Stimulated activated CD4-positive, alpha-beta T cell treated with anti-CD3 and anti-CD28 coated beads, Interleukin-4, amount 100 ng/mL, for 4 hours (primary cell): ENCODE measurements at places on chromosomes 2 and 18.

DNA sequence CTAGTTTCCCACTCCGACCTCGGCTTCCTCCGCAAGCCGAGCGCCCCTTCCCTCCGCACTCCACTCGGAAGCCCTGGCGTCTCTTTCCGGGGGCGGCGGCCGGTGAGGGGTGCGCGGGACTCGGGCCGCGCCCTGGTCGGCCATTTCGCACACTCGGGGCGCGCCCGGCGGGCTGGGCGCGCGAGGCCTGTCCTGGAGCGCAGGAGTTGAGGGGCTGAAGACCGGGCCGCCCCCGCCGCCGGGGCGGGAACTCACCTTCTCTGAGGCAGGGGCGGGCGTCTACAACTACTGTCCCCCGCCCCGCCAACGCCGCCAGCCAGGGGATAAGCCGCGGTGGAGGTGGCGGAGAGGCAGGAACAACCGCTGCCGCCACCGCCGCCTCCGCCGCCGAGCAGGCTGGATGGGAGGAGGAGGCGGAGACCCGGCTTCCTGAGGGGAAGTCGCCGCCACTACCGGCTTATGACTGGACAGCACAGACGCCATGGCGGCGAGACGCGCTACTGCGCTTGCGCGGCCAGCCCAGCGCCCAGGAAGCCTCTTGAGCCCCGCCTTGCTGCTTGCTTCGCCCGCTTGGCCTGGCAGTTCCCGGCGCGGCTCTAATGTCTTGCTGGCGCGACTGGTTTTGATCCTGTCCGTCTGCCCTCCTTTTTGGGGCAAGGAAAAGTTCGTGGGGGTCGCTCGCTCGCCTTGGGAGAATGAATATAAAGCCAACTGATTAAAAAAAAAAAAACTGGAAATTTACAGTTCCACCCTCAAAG is at the start of gene KRCC1:
Gene KRCC1 (minus strand): TSS at position 413 of the 758 bp plus-strand sequence. CDS start 27,220 bp downstream, outside the sequence.
- DNase-seq = peak; percentile 94

- DNase-seq = no peak
Measured at GRCh38 chr2:144498277-144498676, 21.6 kb downstream of the ZEB2 start.

GRCh38 chr2:184599054-184599871 is 934 bp downstream of the ZNF804A start:
- no peak for DNase-seq

DNA sequence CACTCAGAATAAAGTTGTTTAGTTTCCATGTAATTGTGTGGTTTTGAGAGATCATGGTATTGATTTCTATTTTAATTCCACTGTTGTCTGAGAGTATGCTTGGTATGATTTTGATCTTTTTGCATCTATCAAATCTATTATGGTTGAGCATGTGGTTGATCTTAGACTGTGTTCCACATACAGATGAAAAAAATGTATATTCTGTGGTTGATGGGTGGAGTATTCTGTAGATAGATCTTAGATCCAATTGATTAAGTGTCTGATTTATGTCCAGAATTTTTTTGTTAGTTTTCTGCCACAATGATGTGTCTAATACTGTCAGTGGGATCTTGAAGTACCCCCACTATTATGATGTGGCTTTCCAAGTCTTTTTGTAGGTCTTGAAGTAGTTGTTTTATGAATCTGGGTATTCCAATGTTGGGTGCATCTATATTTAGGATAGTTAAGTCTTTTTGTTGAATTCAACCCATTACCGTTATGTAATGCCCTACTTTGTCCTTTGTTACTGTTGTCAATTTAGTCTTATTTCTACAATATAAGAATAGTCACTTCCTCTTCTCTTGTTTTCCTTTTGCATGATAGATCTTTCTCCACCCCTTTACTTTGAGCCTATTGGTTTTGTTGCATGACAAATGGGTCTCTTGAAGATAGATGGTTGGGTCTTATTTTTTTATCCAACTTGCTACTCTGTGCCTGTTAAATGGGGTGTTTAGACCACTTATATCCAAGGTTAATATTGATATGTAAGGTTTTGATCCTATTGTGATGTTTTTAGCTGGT is 101.8 kb downstream of the TRABD2A start:
- DNase-seq = no peak

DNA sequence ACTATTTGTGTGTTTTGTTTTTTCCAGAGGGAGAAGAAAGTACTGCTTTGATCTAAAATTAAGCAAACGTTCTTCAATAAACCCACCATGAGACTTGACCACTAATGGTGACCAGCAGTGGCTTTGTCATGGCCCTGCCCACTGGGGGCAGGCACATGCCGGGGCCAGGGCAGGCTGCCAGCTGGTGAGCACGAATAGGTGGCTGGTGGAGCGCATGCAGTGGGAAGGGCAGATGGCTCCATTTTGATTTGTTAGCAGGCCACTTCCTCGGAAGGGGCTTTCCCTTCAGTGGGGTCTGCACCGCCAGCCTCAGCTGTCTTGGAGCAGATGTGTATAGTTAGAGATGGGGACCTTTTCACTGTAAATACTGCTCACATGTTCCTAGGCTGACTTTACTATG is 277.1 kb downstream of the SOX11 start:
- DNase-seq = no peak

GRCh38 chr2:96710985-96711384 is 28.9 kb downstream of the LMAN2L start:
- no peak for DNase-seq

GRCh38 chr2:153871231-153872221 is at the start of gene GALNT13:
TSS of gene GALNT13 (plus strand) at chr2:153871922.
- no peak for DNase-seq

DNA sequence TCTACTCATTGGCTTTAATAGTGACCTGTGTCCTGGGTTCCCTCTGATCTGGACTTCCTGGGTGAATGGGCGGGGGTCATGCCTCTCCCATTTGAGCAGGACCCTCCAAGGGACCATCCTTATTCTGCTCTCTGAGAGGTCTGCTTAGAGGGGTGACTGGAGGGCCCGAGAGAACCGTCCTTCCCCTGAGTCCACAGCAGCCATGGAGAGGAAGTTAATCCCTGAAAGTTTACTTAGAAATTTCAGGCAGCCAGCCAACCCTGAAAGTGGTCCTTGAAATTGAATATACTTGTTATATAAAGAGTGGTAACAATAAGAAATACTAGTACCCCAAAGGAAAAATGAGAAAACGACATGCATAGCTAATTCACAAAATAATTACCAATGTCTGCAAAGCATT is 226.1 kb downstream of the DYSF start:
- DNase-seq = no peak
